CD4-positive, alpha-beta memory T cell (primary cell): ENCODE measurements at places on chromosomes 1 and 21. TPM values are rescaled to one million over a fixed set of nuclear protein-coding genes. Genes with fewer than 3 reads are reported as not detected.
A peak's percentile ranks its signal among the peaks of the same experiment; 100 is the strongest.

GRCh38 chr1:53384796-53385195, 56.9 kb upstream of the LRP8 start:
- H3K27ac ChIP-seq = no peak overlapping the region
- no peak for DNase-seq
- H3K4me3 ChIP-seq = no peak overlapping the region
- H3K36me3 ChIP-seq = no peaks in the 10 kb centered on the region
- no peaks in the 10 kb centered on the region for H3K4me1 ChIP-seq

- no peaks in the 10 kb centered on the region for H3K27me3 ChIP-seq
- no peak overlapping the region for H3K27ac ChIP-seq
- H3K4me3 ChIP-seq = no peak overlapping the region
- H3K36me3 ChIP-seq = no peaks in the 10 kb centered on the region
Observed at GRCh38 chr21:31524140-31524539, 135.4 kb upstream of the SOD1 start.

DNA sequence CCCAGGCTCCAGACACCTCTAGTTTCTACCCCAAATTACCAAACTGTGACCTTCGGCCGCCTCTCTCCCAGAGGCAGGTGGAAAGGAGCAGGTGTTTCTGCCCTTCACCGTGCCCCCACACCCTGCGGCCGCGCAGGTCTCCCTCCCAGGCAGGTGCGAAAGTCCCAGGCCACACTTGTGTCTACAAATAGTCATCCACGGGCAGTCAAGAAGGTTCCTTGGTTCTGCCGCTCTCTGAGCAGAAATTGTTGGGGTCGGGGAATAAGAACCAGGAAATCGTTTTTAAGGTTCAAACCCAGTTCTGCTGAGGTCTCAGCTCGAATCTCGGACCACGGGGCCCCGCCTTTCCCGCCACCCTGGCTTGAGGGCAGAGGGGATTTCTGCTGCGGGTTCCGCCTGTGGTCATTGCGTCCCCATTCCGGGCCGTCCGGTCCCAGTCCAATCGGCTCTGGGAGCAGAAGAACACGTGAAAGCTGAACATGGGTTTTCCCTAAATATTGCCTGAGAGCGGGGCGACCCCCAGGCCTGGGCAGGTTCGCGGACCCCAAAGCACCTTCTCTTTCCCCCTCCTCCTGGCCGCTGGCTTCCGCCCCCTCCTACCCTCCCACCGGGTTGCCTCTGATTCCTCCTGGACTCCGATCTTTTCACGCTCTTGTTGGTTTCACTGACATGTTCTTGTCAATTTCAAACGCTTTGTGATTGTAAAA, 1.2 kb upstream of the ATF3 start:
- no peaks in the 10 kb centered on the region for H3K36me3 ChIP-seq
- peak overlapping the region; percentile 48 for H3K27ac ChIP-seq
- peaks cover 38% of the 10 kb centered on the region for H3K27me3 ChIP-seq
- DNase-seq = peak; percentile 6

DNA sequence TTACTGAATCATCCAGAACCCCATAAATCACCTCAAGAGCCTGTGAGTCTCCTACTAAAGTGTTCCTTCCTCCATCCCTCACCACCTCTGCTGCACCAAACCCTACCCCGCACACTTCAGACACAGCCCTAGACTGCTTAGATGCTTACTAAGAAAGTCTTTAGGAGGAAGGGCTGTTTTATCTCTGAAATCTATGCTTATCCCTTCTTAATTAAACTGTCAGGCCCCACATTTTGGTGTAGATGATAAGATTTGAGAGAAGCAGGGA, 216.8 kb upstream of the SGIP1 start:
- no peak overlapping the region for H3K27ac ChIP-seq
- no peaks in the 10 kb centered on the region for H3K27me3 ChIP-seq
- no peak overlapping the region for H3K4me3 ChIP-seq
- no peaks in the 10 kb centered on the region for H3K36me3 ChIP-seq

GRCh38 chr21:17523007-17523451, 10.2 kb downstream of the CXADR start:
- H3K4me1 ChIP-seq = no peaks in the 10 kb centered on the region
- H3K27me3 ChIP-seq = no peaks in the 10 kb centered on the region
- DNase-seq = no peak
- H3K36me3 ChIP-seq = no peaks in the 10 kb centered on the region
- no peak overlapping the region for H3K27ac ChIP-seq

- H3K4me1 ChIP-seq = peaks cover 47% of the 10 kb centered on the region
- H3K27me3 ChIP-seq = no peaks in the 10 kb centered on the region
- no peaks in the 10 kb centered on the region for H3K36me3 ChIP-seq
- peak overlapping the region; percentile 70 for H3K4me3 ChIP-seq
- peak; percentile 31 for DNase-seq
- H3K27ac ChIP-seq = peak overlapping the region; percentile 86
Observed at GRCh38 chr21:33230545-33231324, 997 bp downstream of the IFNAR2 start.

GRCh38 chr1:165942927-165943597, 115.6 kb downstream of the UCK2 start:
- H3K27ac ChIP-seq = no peak overlapping the region
- no peaks in the 10 kb centered on the region for H3K27me3 ChIP-seq
- H3K4me1 ChIP-seq = no peaks in the 10 kb centered on the region
- DNase-seq = no peak
- no peak overlapping the region for H3K4me3 ChIP-seq
- no peaks in the 10 kb centered on the region for H3K36me3 ChIP-seq

GRCh38 chr1:93810316-93810715, 68.7 kb downstream of the DNTTIP2 start:
- H3K36me3 ChIP-seq = no peaks in the 10 kb centered on the region
- H3K4me1 ChIP-seq = no peaks in the 10 kb centered on the region
- no peak overlapping the region for H3K4me3 ChIP-seq
- DNase-seq = no peak

DNA sequence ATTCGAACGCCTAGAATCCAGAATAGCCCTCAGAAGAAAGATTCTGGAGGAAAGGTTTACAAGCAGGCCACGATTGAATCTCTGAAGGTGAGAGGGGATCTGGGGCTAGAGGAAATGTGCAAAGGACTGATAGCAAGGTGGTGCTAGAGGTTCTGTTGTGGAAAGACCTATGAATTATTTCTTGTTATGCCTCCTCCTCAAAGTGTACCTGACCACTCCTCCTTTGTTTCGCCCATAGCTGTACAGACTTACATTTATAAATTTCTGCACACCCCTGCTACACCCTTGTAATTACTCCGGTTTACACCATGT, 986 bp downstream of the TCEANC2 start:
- H3K36me3 ChIP-seq = no peaks in the 10 kb centered on the region
- H3K4me3 ChIP-seq = peak overlapping the region; percentile 99
- H3K27ac ChIP-seq = peak overlapping the region; percentile 88
- peaks cover 46% of the 10 kb centered on the region for H3K4me1 ChIP-seq

DNA sequence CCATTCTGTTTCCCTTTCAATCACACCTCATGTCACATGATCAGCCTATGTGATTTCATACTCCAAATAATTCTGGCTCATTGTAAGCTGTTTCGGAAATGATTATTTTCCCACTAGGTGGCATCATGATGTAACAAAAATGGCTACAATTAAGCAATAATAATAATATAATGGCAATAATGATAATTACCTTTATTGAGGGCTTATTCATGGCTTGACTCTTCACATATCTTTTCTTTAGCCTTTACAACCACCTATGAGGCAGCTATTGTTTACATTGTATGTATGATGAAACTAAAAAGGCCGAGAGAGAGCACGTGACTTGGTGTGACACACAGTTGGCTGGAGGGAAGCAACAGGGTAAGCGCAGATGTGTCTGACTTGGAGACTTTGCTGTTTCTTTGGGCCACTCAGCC, 12.5 kb upstream of the KPRP start:
- no peaks in the 10 kb centered on the region for H3K4me1 ChIP-seq
- H3K4me3 ChIP-seq = no peak overlapping the region
- no peaks in the 10 kb centered on the region for H3K27me3 ChIP-seq
- H3K36me3 ChIP-seq = no peaks in the 10 kb centered on the region
- H3K27ac ChIP-seq = no peak overlapping the region
- no peak for DNase-seq

- H3K4me1 ChIP-seq = peaks cover 13% of the 10 kb centered on the region
- DNase-seq = no peak
- H3K36me3 ChIP-seq = no peaks in the 10 kb centered on the region
- no peak overlapping the region for H3K27ac ChIP-seq
Observed at GRCh38 chr1:154864189-154864975, 5.7 kb downstream of the KCNN3 start.

DNA sequence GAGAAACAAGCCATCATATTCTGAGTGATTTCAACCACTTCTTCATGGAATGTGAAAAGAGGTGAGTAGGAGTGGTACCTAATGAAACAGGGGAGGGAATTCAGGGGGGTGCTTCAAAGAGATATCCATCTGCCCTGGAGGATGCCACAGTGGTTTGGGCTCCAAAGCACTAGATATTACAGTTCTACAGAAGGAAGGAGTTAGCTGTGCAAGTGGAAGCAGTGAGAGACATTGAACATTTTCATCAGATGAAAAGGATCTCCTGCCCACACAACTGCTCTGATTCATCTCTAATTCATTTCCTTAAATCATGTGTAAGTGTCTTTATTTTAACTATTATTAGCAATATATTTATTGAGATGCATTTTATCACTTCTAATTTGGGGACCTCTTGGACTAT, 2.8 kb upstream of the RGS5 start:
- H3K27ac ChIP-seq = no peak overlapping the region
- no peaks in the 10 kb centered on the region for H3K36me3 ChIP-seq
- DNase-seq = no peak
- H3K4me3 ChIP-seq = no peak overlapping the region
- no peaks in the 10 kb centered on the region for H3K27me3 ChIP-seq
- no peaks in the 10 kb centered on the region for H3K4me1 ChIP-seq

GRCh38 chr1:54052431-54052933, 522 bp downstream of the TMEM59 start:
- no peak for DNase-seq
- H3K36me3 ChIP-seq = no peaks in the 10 kb centered on the region
- H3K27ac ChIP-seq = peak overlapping the region; percentile 88
- peaks cover 65% of the 10 kb centered on the region for H3K4me1 ChIP-seq
- H3K27me3 ChIP-seq = no peaks in the 10 kb centered on the region
- H3K4me3 ChIP-seq = peak overlapping the region; percentile 98

DNA sequence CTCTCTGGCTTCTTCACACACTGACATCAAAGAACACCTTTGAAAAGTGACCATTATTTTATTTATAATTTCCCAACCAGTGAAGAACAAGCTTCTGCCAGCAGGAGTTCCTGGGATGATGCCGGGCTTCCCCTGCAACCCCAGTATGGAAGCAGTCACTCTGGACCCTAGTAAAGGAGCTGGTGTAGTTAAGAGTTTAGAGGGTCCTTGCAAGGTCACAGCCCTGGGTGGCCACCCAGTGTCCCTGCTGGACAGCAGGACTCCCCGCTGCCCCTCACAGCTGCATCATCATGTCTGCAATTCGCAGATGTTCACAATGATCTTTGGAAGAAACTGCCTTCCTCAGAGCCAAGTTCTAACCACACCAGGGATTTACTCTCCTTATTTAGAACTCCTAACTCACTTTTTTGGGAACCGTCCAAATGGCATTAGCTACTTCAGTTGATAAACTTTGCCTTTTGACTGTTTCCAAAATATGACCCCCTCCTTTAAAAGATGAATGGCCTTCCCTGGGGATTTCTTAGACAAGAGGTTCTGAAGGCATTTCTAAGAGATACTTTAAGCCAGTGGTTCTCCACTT, 90.6 kb downstream of the HIVEP3 start:
- H3K27me3 ChIP-seq = no peaks in the 10 kb centered on the region
- no peak overlapping the region for H3K27ac ChIP-seq
- DNase-seq = no peak
- H3K4me1 ChIP-seq = no peaks in the 10 kb centered on the region
- no peaks in the 10 kb centered on the region for H3K36me3 ChIP-seq

GRCh38 chr1:229640455-229640854, 14.4 kb downstream of the URB2 start:
- no peak overlapping the region for H3K27ac ChIP-seq
- H3K4me1 ChIP-seq = no peaks in the 10 kb centered on the region
- H3K36me3 ChIP-seq = peaks cover 43% of the 10 kb centered on the region
- DNase-seq = no peak
- no peak overlapping the region for H3K4me3 ChIP-seq

- H3K4me1 ChIP-seq = no peaks in the 10 kb centered on the region
- H3K27me3 ChIP-seq = no peaks in the 10 kb centered on the region
- no peak overlapping the region for H3K4me3 ChIP-seq
- no peak for DNase-seq
Observed at GRCh38 chr1:176609556-176610408, 146.8 kb downstream of the PAPPA2 start.

GRCh38 chr1:205210756-205211168, 740 bp downstream of the DSTYK start:
- H3K4me1 ChIP-seq = peaks cover 29% of the 10 kb centered on the region
- peak overlapping the region; percentile 82 for H3K4me3 ChIP-seq

DNA sequence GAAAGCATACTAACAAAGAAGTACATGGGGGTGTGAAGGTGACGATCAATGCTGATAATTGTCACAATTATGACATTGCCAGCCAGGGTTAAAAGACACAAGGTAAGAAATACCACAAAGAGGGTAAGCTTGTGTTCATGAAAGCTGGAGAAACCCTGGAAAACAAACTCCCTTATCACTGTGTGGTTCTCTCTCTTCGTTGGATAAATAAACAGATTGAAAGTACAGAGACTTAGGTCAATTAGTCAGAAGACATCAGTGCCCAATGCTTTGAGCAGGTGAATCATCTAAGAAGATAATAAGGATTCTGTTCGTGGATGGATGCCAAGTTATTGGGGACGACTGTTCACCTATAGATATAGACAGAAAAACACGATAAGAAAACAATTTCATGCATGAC, 22.4 kb upstream of the FCER1A start:
- no peaks in the 10 kb centered on the region for H3K4me1 ChIP-seq
- no peak for DNase-seq
- no peak overlapping the region for H3K4me3 ChIP-seq

DNA sequence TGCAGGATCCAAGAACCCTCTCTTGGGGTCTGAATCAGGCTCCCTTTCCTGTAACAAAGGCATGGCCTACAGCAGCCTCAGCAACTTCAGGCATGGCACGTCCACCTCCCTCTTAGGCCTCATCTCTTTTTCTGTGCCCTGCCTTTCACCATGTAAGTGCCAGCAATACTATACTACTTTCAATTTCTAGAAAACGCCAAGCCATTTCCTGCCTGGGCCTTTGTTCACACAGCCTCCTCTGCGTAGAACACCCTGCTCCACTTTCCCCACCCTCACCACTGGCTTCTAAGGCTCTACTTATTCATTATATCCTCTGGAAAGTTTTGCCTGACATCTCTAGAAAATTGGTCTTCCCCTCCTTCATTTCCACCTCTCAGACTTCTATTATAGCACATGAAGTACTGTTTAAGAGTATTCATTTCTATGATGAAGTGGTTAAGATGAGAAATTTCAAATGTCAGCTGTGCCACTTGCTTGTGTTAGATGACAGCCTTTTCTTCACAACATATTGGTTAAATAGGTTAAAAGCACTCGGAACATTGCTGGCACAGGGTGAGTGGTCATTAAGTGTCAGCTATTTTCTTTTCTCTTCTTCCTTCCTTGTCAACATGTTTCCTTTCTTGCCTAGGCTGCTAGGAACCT, 41.6 kb upstream of the VWA5B1 start:
- H3K4me3 ChIP-seq = peak overlapping the region; percentile 16
- no peaks in the 10 kb centered on the region for H3K36me3 ChIP-seq
- no peaks in the 10 kb centered on the region for H3K27me3 ChIP-seq
- peaks cover 22% of the 10 kb centered on the region for H3K4me1 ChIP-seq
- peak; percentile 21 for DNase-seq

The ASCL5 gene
- total RNA-seq = not detected

The TDRD5 gene
- total RNA-seq = not detected

The TUFT1 gene
- 4.4 TPM for total RNA-seq

The COL8A2 gene
- 0.26 TPM for total RNA-seq

The WDTC1 gene
- 53.3 TPM for total RNA-seq

The ZNF695 gene
- not detected for total RNA-seq

The FHAD1 gene
- total RNA-seq = not detected

The HES2 gene
- not detected for total RNA-seq

The OLFML2B gene
- total RNA-seq = 0.36 TPM

The ECM1 gene
- 1.9 TPM for total RNA-seq
